Stimulated activated CD4-positive, alpha-beta T cell treated with anti-CD3 and anti-CD28 coated beads, TNF-alpha, amount 100 ng/mL, for 24 hours (primary cell): ENCODE measurements at places on chromosomes 5 and 9.

DNA sequence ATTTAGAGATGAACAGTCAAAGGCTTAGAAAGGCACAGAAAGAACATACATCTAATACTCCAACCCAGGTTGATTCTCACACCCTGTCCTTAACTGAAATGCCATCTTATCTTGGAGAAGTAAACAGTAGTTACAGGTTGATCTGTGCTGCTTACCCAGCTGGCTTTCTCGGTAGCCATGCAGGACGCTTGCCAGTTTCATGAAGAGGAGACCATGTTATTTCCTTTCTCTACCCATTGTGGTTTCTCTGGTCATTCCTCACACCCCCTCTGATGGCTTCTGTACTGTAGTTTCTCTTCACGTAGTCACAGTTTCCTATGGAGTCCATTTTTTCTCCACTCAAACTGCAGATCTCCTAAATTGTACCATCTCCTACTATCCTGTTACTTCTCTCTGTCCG lies 206.0 kb downstream of the SGCD start:
- no peak for DNase-seq

DNA sequence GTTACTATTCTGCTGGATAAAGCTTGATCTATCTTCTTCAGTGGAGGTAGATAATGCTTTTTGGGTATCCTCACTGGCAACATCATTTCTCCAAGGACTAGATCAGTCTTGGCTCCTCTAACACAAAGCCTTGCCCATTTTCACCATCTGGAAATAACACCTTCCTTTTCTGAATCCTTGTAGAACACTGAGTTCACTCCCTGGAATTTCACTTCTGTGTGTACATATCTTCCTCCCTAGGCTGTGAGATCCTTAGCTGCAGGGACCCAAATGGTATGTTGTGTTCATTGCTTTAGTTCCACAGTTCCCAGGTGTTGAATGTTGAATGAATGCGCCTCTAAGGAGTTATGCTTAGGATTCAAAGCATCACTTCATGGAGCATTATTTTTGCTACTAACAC lies 16.7 kb upstream of the SLC36A1 start:
- DNase-seq = no peak

- no peak for DNase-seq
Measured at GRCh38 chr5:34620185-34620584, 35.9 kb upstream of the RAI14 start.

GRCh38 chr9:38075272-38075671 lies 6.2 kb upstream of the SHB start:
- no peak for DNase-seq

DNA sequence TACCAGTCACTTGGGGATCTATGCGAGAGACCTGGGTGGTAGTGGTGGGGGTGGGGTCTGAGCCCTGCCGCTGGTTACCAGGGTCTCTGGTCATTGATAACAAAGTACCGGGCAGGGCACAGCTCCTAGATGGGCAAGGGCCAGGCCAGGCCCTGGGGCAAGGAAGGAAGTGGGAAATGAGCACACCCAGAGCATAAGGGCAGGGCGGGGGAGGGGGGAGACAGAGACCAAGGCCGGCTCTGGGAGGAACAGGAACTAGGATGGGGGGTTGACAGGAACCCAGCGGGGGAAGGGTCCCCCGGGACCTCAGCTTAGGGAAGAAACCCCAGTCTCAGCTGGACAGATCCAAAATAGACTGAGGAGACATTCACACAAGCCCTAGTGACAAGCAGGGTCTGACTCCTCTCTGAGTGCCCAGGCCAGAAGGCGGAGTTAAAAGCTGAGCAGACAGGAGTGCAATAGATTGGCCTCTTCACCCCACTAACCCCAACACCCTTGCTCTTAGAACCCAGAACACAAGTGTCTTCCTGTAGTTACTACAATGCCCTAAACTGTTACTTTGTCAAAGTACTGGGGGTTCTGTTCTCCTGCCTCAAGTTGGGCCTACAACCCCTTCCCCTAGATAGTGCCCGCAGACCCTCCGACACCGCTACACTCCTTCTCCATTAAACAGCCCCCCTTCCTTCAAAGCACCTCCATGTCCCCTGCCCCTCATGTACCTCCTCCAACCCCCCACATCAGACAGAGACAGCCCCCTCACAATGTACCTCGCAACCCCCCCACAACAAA lies 628 bp downstream of the ATOSB start:
- DNase-seq = no peak

- no peak for DNase-seq
Measured at GRCh38 chr9:129278391-129279237, 100.6 kb upstream of the IER5L start.

GRCh38 chr5:174301848-174302625 lies 256.5 kb downstream of the NSG2 start:
- no peak for DNase-seq

GRCh38 chr5:96962540-96962991 lies 26.7 kb downstream of the LNPEP start:
- no peak for DNase-seq

DNA sequence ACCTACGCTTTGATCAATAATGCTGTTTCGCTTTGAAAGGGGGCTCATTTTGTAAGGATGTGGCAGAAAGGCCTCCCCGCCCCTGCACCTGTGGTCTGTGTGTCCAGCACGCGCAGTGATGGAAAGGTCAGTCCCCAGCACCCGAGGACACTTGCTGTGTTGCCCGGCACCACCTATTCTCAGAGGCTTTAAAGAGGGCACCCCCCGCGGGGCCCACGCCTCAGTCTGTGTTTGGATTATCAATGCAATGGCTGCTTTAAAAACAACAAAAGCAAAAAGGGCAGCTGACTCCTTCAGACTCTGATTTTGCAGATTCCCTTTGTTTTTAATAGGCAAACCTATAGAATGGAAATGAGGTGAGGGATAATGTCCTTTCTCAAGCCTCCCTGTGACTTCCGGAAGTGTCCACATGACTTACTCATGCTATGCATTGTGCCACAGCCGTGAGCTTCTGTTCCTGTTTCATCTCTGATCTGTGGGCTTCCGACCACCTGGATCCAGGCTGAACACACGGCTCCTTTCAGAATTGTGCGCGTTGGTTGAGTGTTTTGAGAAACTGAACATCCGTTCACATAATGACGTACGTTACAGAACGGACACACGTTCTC lies 416.2 kb downstream of the IRX2 start:
- no peak for DNase-seq

GRCh38 chr9:20043035-20043434 lies 254.2 kb upstream of the SLC24A2 start:
- DNase-seq = no peak

GRCh38 chr5:143231973-143232812 lies 171.3 kb downstream of the NR3C1 start:
- no peak for DNase-seq

DNA sequence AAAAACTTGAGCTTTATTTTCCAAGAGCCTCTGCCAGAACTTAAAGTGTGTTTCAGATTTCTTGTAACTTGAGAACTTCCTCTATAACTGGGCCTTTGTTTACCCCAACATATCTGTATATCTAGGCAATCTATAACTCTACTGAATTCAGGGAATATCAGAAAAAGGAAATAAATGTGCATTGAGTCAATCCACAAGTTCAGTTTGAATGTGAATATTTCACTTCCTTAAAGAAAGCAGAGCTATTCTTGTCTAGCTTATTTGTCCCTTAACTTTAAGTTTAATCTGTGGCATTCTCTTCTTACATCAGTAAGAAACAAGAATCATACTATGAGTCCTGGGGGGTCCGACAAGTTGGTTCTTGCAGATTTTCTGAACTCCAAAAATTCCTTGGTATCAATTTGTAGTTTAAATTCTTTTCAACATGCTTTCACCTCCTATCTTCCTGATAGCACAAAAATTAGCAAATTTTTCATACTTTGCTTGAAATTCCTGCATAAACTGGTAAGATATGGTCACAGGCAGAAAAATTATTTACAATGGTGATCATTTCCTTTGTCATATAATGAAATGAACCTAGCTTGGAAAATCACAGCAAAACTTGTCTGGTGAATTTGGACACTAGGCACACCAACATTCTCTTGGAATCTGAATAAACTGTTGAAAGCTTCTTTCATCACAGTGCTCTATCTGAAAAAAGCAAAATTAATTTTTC lies 19.8 kb upstream of the ITGA1 start:
- no peak for DNase-seq

DNA sequence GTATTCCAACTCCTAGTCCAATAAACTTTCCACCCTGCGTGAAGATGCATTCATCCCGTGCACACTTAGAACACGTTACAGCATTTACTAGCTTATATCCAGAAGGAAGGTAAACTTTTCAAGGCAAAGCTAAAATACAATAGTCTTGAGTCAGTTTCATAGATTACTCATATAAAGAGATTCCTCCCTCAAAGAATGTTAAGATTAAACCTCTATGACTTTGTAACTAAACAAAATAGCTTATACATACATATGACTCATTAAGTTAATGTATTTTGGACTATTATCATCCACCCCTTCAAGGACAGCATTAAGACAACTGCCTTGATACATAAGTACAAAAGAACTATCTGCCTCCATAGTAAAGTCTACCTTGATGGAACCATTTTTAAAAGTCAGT lies 36.1 kb downstream of the TLE1 start:
- DNase-seq = no peak

DNA sequence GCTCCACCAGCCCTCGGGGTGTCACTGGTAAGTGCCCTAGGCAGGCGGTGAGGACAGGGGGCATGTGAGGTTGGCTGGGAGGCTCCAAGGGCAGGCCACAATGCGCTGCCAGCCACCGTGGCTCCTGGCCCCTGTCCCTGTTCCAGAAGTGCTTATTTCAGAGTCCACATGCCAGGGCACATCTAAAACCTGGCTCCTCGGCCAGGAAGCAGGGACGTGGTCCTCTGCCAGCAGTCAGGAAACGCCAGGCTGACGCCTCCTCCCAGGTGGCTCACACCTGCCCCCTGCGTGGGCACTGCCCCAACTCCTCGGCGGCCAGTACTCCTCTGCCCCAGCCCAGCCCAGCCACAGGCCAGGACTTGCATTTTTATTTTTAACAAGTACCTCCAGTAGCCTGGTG lies 68.5 kb downstream of the SECISBP2 start:
- DNase-seq = no peak

DNA sequence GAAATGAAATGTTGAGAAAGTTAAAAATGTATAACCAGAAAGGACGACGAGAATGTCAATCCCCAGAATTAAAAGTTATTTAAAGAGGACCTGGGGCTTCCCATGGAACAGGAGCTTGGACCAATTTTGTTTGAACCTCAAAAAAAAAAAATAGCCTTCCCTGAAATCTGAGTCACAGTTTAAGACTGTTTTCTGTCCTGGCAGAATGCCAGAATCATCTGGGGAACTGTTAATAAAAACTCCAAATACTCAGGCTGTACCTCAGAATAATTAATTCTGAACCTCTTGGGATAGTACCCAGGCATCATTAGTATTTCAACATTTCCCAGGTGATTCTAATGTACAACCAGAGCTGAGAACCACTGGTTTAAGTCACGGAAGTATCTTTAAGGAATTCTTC lies 102.2 kb upstream of the SLCO6A1 start:
- DNase-seq = no peak

- no peak for DNase-seq
Measured at GRCh38 chr5:179772351-179772750, 21.4 kb upstream of the LTC4S start.

DNA sequence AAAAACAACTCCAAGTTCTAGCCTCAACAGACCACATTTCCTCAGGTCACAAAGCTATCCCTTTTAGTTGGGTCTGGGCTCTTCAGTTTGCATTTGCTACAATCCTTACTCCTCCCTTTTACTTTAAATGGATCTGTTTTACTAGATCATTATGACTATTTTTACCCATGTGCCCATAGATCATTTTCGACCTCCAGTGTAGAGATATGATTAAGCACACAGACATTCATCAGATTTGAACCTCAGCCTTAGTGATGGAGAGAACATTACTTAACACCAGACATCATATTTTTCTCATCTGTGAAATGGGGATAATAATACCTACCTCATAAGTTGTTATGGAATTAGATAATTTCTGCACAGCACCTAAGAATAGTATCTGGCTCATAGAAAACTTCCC lies 141.9 kb downstream of the NPR3 start:
- DNase-seq = no peak

- no peak for DNase-seq
Measured at GRCh38 chr5:55456216-55456895, 78.4 kb downstream of the PLPP1 start.

DNA sequence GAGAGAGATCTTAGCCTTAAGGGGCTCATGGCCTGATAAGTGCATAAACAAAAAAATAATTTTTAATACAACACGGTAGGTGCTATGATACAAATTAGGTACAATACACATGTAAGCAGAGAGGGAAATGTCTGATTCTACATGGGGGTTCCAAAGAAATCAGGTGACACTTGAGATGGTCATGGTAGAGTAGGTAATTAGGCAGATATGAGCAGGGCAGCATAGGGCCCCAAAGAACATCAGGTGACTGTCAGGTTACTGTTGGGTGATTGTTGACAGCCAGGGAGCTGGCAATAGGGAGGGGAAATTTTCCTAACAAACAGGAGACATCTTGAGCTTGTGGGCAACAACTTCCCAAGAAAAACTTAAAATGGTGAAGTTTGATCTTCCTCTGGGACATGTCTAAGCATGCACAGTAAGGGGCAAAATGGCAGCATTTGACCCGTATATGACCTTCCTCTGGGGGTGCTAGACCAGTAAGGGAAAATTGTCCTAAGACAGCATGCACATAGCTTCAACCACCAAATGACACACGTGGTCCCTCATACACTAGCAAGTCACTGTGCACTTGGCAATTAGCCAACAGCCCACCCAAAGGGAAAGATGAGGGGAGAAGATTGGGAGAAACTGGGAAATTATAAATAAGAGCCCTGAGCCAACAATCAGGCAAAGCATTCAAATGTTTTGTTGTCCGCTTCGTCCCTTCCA lies 37.3 kb upstream of the TENT4A start:
- DNase-seq = no peak

- no peak for DNase-seq
Measured at GRCh38 chr9:90256345-90256744, 386.3 kb downstream of the DIRAS2 start.

DNA sequence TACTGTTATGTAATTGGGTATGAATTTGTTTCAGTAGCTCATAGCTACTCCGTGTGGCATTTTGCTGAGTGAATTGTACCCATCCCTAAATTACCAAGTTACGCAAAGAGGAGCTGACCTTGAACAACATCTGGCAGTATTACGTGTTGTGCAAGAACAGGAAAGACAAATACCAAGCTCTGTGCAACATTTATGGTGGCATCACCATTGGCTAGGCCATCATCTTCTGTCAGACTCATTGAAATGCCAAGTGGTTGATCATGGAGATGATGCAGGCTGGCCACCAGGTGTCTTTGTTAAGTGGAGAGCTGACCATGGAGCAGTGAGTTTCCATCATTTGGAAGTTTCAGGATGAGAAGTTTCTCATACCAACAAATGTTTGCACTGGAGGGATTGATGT lies 15.0 kb downstream of the ZSWIM6 start:
- DNase-seq = no peak

GRCh38 chr9:127739614-127740330 lies 4.7 kb upstream of the TOR2A start:
- no peak for DNase-seq

GRCh38 chr5:157072508-157072907 lies 13.6 kb upstream of the HAVCR1 start:
- DNase-seq = peak; percentile 14

GRCh38 chr9:137138722-137139467 lies at the start of gene GRIN1:
TSS of gene GRIN1 (plus strand) at chr9:137139154. CDS start at chr9:137139487, 333 bp downstream.
- DNase-seq = no peak
